Activated CD4-positive, alpha-beta memory T cell treated with anti-CD3 and anti-CD28 coated beads for 36 hours (primary cell): ENCODE measurements at places on chromosomes 4 and X. TPM values are rescaled to one million over a fixed set of nuclear protein-coding genes. Genes with fewer than 3 reads are reported as not detected.

DNA sequence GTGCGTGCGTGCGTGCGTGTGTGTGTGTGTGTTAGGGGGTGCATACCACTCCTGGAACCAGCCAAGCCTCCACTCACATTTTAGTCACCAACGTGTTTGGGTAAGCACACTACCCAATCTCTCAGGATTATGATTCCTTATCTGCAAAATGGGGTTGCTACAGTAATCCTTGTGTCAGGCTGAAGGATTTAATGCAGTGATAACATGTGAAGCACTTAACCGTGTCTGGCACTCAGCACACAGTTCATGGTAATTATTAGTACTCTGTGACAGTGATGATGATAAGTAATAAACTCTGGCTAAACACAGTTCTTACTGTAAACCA, 57.3 kb downstream of the CLDN22 start:
- H3K36me3 ChIP-seq, result no peaks in the 10 kb centered on the region
- H3K4me1 ChIP-seq, result peaks cover 7% of the 10 kb centered on the region
- H3K27me3 ChIP-seq, result peaks cover 2% of the 10 kb centered on the region
- no peak overlapping the region for H3K27ac ChIP-seq

SERPINA7 gene
- not detected for total RNA-seq

DNA sequence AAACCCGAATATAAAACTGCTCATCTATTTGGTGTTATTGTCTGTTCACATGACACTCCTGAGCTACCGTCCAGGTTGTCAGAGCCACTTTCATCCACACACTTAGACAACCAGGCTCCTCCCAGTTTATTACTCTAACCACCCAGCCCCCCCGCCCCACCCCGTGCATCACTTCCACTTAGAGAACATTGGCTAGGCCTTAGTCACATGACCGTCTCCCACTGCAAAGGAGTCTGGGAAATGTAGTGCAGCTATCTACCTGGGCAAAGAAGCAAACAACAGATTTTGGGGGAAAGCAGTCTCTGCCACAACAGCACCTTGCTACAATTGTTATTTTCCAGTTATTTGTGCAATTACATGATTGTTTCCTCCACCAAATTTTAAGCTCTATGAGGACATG, 57.6 kb upstream of the RBPJ start:
- H3K36me3 ChIP-seq, result no peaks in the 10 kb centered on the region
- no peak for DNase-seq
- H3K4me1 ChIP-seq, result no peaks in the 10 kb centered on the region
- H3K27me3 ChIP-seq, result no peaks in the 10 kb centered on the region
- no peak overlapping the region for H3K27ac ChIP-seq

COL25A1 gene
- not detected for total RNA-seq

DNA sequence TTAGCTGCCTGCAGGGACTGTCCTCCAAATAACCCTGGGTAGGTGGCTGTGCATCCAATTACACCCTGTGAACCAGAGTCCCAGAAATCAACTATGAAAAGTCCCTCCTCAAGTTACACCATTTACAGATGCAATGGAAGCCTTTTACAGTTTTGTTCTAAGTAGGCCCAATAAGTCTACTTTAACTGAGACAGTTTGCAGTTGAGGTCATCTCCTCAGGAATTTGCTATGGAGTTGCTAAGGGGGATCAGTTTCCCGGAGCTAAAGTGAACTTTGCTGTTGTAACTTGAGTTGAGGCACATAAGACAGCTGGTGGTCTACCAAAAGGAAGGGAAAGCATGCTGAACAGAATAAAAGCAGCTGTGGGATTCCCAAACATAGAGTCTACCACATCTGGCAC, 121.6 kb upstream of the STK26 start:
- H3K36me3 ChIP-seq, result no peaks in the 10 kb centered on the region
- H3K27ac ChIP-seq, result no peak overlapping the region
- H3K4me1 ChIP-seq, result no peaks in the 10 kb centered on the region

GRCh38 chr4:69984030-69984443, 11.7 kb upstream of the STATH start:
- H3K36me3 ChIP-seq, result no peaks in the 10 kb centered on the region
- H3K27me3 ChIP-seq, result no peaks in the 10 kb centered on the region
- no peaks in the 10 kb centered on the region for H3K4me1 ChIP-seq
- no peak overlapping the region for H3K27ac ChIP-seq
- no peak for DNase-seq

DNA sequence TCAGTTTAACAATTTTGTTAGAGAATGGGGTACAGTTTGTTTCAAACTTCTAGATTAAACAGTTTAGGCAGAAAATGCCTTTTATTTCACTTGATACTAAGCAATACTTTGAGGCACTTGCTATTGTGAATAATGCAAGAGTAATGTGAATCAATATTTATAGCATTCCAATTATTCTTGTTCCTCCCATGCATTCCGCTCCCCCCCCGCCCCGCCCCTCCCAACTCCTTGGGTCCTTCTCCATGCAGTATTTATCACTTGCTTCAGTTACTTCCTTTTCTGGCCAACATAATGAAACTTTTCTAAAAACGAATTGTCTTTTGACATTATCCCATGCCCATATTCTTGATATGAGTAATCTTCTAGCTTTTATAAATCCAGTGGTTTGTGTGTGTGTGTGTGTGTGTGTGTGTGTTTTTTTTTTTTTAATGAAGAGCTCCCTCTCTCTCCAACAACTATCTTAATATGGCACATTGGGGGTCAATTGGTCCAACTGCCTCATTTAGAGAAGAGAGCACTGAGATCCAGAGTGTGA, 1.6 kb downstream of the BANK1 start:
- no peaks in the 10 kb centered on the region for H3K36me3 ChIP-seq
- H3K27ac ChIP-seq, result no peak overlapping the region
- H3K4me3 ChIP-seq, result no peak overlapping the region
- peaks cover 28% of the 10 kb centered on the region for H3K27me3 ChIP-seq
- DNase-seq, result no peak

UGT8 gene
- 0.53 TPM for total RNA-seq
